Activated CD4-positive, alpha-beta memory T cell treated with anti-CD3 and anti-CD28 coated beads, Interleukin-2, amount 10 ng/mL, durations not matched to agents 7 days and 5 days (primary cell): ENCODE measurements at places on chromosomes 7 and 10.

DNA sequence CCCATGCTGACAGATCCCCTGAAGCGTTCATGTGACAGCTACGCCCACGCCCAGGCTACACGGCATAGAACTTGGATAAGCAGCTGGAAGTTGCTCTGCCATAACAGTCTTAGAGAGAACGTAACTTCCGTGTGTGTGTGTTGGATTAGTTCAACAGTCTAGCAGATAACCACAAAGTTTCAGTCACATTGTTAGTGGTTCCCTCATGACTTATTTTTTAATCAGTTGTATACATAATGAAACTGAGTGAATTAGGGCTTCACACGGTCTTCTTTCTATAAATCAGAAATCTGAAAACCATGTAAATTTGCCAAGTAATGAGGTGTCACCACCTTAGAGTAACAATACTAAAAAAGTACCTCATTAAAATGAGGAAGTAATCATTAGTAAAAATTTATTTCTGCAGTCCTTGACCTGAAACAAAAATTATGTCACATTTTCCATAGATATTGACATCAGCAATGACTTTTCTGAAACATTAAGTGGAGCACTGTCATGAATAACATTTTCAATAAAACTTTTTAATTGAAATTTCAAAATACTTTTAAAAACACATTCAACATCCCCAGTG is 21.7 kb upstream of the MACC1 start:
- DNase-seq, result no peak

- DNase-seq, result no peak
Measured at GRCh38 chr7:150968056-150968733, 9.9 kb downstream of the KCNH2 start.

GRCh38 chr10:4170633-4171314 is 385.8 kb upstream of the KLF6 start:
- no peak for DNase-seq

DNA sequence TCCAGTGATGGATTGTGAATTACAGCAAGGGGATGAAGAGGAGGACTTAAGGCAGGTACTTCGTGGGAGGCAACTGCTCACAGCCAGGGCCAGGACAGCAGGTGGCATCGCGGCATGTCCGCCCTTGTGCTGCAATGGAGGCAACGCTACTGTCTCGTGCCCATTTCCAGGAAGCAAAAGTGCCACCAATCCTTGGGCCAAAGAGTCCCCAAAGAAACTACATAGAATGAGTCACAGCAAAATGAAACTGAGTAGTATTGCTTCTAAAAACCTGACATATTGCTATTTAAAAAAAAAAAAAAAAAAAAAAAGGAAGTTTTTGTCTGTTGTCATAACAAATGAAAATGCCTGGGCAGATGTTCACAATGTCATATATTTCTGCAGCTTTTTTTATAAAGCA is 46.6 kb downstream of the RSU1 start:
- DNase-seq, result no peak

DNA sequence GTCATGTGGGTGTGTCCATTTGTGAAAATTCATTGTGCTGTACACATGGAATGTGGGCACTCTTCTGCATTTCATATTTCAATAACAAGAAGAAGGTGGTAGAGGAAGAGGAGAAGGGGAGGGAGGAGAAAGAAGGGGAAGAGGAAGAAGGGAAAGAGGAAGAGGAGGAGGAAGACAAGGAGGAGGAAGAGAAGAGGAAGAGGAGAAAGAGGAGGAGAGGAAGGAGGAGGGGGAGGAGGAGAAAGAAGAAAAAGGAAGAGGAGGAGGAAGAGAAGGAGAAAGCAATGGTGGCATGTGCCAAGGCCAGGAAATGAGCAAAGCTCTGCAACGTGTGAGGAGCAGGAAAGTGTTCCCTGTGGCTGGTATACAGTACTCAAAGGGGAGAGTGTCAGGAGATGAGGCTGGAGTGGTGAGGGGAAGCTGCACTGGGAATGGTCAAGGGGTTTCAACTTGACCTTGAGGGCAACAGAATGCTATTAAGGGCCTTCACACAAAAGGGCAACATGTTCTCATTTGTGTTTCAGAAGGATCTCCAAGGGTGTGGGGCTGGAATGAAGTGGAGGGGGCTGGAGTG is 40.5 kb downstream of the WNT2 start:
- DNase-seq, result no peak
